ENCODE measurements at places on chromosomes 5 and 9.

- DNase-seq: no peak
Observed at GRCh38 chr5:172446336-172447051, 7.8 kb downstream of the SH3PXD2B start.

- no peak for DNase-seq
Observed at GRCh38 chr5:162603443-162604070, 536.0 kb downstream of the GABRG2 start.

DNA sequence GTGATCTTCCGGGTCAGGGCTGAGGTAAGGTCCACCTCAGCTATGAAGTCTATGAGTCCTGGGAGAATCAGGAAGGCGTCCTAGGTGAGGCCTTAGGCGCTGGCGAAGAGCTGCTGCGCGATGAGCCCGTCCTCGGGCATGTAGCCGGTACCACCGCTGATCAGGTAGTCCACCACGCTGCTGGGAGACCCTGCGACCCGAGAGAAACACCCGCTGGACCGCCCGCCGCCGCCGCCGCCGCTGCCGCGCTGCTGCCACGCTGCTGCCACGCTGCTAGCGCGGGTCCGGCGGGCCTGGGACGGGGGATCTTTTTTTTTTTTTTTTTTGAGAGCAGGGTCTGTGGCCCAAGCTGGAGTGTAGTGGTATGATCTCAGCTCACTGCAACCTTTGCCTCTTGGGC is 8.0 kb upstream of the DCAF12 start:
- DNase-seq: no peak

DNA sequence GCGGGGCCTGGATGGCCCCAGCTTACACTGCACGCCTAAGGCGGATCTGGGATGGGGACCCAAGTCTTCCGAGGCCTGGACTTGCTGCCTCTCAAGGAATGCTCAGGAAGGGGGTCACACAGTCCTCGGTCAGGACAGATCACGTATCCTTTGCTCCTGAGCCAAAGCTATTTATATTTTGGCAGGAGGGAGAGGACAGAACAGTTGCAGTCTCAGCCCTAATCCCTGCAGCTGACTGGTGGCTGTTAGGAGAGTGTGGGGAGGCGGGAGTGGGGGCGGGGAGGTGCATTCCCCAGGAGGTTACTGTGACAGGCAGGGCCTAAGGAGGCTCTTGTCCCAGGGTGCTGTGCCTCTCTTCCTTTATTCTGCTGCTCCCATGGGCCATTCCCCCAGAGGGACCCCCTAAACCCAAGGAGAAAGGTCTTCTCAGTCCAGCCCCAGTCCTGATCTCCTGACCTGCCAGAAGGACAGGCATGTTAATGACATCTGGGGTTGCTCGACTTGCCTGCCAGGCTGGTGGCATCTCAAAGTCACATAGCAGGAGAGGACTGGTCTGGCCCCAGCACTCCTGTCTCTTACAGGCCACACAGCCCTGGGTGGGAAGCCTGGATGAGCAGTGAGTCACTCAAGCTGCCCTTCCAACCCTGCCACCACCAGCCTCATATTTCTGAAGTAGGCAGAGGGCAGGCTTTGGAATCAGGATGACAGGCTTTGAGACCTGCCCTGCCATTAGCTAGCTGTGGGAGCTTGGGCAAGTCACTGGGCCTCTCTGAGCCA is 51.9 kb downstream of the COL27A1 start:
- no peak for DNase-seq

GRCh38 chr5:132243366-132243977 is 14.0 kb upstream of the PDLIM4 start:
- DNase-seq: no peak

GRCh38 chr9:16371306-16371705 is 499.2 kb downstream of the BNC2 start:
- no peak for DNase-seq

DNA sequence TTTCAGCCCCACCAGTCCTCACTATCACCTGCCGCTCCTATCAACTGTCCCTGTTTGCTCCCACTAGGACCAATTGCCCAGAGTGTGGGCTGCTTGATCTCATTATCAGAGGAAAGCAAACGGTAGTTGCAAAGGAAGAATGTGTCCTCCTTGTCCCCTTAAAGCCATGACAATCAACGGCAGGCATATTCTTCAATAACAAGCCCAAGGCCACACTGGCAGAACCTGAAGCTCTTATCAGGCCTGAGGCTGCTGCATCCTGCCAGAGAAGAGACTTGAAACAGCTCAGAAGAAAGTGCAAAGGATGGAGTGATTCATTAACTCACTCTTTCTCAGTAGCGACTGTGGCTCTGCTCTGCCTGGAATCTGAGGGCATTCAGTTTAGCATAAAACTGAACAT is 39.2 kb upstream of the MAN2A1 start:
- DNase-seq: no peak

DNA sequence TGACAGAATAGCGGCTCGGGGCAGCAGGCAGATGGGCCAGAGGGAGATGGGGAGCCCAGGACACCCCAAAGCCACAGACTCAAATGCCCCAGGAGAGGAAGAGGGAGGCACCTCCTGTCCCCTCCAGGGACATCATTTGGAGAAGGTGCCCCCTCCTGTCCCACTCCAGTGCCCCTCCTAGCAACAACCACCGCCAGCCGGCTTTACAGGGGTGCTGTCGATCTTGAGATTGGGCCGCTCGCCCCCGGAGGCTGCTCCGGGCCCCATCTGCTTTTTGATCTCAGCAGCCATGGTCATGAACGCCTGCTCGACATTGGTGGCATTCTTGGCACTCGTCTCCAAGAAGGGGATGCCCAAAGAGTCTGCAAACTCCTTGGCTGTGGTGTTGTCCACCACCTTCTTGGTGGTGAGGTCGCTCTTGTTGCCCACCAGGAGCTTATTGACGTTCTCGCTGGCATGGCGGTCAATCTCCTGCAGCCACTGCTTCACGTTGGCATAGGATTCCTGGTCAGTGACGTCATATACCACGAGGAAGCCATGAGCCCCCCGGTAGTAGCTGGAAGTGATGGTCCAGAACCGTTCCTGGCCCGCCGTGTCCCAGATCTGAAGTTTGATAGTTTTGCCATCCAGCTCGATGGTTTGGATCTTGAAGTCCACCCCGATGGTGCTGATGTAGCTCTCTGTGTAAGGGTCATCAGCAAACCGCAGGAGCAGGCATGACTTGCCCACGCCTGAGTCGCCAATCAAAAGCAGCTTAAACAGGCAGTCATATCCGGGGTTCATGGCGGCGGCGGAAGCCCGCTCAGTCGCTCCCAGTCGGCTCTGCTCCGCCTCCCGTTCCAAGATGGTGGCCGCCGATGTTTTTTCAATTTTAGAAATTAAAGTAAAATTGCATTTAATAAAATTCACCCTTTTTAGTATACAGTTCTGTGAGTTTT is 14.0 kb upstream of the FRMPD1 start:
- DNase-seq: no peak

GRCh38 chr5:101009758-101010519 is 106.9 kb upstream of the ST8SIA4 start:
- no peak for DNase-seq

- DNase-seq: no peak
Observed at GRCh38 chr9:125630436-125630835, 76.6 kb downstream of the MAPKAP1 start.

DNA sequence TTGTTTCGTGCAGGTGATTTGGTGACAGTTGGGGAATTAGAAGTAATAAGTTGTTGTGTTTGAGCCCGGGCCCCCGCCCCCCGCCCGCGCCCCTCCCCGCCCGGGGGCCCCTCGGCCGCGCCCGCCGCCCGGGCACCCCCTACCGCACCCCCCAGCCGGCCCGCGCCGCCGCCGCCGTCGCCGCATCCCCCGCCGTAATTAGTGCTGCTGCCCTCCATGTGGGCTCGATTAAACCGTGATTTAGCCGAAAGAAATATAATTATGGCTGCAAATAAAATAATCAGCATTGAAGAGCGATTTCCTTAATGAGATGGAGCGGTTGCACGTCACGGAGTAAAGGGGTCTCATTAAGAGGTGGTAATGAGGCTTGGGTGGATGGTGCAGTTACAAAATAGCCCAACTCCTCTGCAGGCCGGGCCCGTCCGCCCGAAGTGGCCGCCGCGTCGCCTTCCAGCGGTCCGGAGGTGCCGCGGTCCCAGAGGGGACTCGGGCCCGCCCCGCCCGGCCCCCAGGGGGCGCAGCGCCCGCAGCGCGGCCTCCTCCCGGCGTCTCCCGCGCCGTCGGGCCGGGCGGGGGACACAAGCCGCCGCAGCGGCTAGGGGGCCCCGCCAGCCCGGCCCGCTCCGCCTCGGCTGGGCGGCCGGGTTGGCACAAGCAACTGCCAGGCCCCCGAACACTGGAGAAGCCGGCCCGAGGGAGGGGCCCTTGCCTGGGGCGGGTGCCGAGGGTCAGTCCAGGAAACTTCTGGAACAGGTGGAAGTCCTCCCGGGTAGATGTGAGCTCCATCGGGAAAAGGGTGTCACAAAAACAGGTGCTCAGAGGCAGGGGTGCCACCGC is 6.9 kb upstream of the OTP start:
- DNase-seq: peak; percentile 63

GRCh38 chr5:17088051-17088450 is 129.4 kb upstream of the BASP1 start:
- DNase-seq: no peak

DNA sequence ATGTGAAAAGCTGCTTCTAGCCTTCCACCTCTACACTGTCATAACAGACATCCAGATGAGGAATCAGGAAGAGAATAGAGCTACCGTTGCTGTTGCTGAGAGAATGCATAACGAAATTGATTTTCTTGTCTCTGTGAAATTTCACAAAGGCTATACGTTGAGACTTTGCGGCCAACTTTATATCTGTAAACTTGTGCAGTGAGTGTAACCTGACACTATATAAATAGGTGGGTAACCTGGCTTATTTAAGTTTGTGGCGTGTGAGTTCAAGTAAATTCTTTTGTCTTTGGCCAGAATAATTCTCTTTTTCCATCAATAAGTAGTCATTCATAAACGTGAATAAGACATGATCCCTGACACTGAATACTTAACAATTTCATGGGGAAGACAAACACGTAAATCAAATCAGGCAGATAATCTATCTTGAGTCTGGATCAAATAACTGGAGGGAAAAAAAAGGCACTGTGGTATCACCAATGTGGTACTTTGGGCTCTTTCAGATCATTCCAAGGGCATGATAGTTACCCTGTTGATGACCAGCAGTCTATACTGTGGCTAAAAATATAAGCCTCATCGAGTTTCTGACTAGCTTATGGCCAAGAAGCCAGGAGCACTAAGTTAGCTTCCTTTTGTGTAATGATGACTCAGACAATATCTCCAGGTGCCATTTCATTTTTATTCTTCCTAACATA is 98.2 kb upstream of the RASA1 start:
- no peak for DNase-seq

DNA sequence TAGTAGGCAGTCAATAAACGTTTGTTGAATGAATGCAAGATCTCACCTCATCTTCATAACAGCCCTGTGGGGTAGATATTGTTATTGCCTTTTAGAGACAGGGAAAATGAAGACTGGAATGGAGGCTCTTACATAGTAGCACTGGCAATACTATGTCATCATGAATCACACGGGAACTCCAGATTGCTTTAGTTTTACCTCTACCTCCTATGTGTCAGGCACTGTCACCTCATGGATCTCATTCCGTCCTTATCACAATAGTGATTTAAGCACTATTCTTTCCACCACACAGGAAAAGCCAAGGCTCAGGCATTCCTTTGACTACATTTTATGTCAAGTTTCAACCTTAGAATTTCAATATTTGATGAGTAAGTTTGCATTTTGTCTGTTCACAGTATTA is 2.9 kb upstream of the EPB41L4B start:
- DNase-seq: no peak

DNA sequence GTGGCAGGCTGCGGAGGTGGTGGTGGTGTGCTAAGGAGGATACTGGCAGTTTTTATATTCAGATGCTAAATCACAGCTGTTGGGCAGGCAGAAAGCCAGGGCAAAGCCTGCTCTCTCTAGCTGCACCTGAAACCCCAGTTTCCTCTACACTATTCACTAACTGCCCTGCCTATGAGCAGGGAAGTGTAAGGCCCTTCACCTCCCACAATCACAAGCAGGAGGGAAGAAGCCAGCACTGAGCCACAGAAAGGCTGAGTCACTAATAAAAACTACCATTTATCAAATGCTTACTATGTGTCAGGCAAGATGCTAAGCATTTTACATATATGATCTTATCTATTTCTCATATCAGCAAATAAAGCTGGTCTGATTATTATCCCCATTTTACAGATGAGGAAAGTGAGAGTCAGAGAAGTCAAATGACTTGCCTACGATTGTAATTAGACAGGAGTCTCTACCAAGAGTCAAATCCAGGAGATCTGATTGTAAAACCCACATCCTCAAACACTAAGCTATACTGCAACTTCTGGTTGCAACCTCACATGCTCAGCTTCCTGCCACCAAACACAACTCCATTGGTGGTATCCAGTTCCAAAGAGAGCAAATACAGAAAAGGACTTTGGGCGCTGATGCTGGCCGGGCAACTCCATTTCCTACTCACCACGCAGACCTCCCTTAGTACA is 17.7 kb upstream of the IL6ST start:
- DNase-seq: no peak

DNA sequence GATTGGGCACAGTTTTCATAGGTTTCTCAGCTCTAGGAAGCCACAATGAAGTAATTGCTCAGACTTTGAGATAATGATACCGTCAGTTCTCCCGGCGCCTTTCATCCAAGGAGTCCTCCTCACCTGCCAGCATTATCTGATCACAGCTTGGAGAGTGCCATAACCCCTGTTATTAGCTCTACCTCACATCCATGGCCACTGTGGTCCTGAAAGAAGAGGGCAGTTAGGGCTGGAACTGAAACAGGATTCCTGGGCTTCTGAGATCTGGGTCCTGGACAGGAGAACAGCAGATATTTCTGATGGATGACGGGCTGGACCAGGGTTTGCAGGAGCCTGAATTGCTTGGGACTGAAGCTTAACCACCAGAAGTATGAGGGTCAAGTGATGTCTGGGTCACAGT is 13.5 kb downstream of the RGS3 start:
- DNase-seq: no peak

DNA sequence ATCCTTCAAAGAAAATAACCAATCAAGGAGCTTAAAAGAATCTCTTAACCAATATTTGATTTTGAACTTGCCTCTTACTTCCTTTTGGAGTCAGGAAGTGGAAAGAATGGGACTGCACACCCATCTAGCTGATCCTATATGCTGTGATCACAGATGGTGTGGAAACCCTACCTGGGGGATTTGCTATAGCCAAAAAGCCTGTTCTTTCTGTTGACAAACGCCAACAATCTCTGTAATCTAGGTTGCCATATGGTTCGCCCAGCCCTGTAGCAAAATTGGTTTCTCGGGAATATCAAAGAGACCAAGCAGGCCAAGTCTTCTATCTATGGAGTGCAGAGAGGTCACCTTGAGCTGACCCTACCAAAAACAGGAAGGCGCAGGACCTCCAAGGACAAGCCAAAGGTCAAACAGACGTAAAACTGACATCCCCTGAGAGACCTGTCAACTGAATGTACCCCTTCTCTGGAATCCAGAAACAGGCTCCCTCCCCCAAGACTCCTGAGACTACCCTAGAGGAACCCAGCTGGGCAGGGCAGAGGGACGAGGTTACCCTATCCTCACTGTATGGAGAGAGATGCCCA is 19.4 kb downstream of the NRG2 start:
- no peak for DNase-seq
